ENCODE measurements at places on chromosomes 5 and 9.

DNA sequence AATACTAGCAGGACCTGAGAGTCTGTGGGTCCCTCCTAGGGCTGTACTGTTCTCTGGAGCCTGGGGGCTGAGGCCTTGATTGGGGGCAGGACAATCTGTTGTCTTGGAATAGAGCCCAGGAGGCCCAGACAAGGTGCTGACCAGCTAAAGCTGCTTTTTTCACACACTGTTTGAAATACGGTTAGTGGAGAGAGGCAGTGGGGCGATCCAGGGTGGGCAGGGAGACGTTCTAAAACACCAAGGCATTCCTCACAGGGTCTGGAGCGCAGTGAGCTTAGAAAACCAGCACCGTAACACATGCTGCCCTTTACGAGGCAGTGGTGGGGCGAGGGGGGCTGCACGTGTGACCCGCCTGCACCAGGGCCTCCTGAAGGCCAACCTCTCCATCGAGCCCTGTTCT is 55.1 kb downstream of the EHMT1 start:
- no peak for DNase-seq

DNA sequence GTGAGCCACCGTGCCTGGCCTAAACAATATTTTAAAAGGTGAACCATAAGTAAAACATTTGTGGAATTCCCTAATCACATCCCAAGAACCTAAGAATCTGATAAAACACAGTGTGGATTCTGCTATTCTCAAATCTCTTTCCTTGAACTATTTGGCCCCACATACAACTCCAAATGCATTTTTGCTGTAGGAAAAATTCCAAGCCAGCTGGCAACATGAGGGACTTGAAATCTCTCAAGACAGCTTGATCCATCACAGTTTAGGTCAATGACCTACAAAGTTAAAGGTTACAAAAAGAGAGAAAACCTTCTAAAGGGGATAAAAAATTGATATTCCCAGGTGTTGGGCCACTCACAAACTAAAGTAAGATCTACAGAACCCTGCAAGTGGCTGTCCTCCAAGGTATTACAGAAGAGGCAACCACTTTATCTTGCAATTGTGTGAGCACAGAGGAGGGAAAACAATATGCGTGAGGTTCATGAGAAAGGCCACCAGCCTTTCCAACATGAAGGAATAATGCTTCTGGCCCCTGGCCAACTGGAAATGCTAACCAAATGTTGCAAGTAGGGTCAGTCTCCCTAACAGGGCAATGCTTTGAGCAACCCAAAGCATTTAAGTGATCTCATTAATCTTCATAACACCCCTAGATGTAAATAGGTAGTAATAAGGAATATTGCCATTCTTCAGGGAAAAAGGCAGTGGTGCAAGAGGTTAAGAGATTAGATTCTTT is 221.4 kb downstream of the SEMA5A start:
- DNase-seq = no peak

DNA sequence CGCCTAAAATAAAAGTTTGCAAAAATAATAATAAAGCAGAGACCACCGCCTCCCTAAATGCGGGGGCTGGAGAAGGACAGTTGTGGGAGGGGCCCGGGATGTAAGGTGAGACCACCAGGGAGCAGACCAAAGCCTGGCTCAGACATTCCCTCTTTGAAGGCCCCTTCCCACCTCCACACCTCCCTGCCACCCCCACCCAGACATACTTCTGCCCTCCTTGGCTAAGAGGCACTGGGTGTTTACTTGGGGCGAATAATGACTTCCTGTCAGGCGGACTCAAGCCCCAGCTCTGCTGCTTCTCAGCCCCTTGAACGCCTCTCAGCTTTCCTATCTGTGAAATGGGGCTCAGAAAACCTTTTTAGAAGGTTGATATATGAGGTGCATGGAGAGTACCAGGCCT is 58.8 kb upstream of the GGTA1 start:
- no peak for DNase-seq

- DNase-seq = no peak
Observed at GRCh38 chr9:16136451-16136850, 583.6 kb downstream of the CCDC171 start.

DNA sequence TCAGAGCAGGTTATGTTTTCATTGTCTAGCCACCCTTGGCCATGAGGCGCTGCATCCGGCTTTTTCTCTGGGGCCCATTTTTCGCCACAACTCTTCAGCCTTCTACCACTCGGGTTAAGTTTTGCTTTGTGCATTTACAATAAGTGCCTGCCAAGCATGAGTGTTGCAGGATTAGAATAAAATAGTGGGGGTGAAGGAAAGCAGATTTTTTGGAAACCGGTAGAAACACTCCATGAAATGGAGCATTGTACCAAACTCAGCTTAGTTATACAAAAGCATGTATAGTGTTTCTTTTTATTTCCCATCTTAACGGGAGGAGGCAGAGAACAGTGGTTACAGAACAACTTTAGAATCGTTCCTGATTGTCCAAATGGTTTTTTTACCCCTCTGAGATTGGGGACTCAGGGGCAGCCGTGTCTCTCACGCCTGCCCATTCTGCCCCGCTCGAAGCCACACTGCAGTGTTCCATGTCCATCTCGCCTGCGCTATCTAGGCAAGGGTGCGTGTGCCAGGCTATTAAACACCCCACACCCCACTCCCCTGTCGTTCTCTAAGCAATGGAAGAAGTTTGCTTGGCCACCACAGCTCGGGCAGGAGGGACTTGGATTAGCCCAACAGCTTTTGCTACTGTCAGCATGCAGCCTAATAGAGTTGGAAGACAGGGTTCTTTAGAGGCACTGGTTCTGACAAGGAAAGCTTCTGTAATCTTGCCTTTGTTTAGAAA is 268.8 kb upstream of the WWC1 start:
- no peak for DNase-seq
